Esophagus muscularis mucosa (tissue), 4 donors: ENCODE measurements at places on chromosomes 1 and 21. TPM values are rescaled to one million over a fixed set of nuclear protein-coding genes. Genes with fewer than 3 reads are reported as not detected.

DNA sequence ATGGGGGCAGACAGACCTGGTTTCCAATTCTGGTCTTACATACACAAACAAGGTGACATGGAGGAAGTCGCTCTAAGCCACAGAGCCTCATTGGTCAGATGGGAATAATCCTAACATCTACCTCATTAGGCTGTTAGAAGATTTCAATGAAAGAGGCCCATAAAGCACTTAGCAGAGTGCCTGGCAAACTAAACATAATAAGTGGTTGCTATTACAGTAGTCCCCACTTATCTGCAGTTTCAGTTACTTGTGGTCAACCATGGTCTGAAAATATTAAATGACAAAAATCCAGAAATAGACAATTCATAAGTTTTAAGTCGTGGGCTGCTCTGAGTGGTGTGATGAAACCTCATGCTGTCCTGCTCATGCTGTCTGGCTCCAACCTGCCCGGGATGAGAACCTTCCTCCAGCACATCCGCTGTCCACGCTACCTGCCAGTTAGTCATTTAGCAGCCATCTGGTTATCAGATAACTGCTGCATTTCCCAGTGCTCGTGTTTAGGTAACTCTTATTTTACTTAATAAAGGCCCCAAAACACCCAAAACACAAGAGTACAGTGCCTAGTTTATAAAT, 112.3 kb downstream of the DDX20 start:
- DNase-seq: no peak

DNA sequence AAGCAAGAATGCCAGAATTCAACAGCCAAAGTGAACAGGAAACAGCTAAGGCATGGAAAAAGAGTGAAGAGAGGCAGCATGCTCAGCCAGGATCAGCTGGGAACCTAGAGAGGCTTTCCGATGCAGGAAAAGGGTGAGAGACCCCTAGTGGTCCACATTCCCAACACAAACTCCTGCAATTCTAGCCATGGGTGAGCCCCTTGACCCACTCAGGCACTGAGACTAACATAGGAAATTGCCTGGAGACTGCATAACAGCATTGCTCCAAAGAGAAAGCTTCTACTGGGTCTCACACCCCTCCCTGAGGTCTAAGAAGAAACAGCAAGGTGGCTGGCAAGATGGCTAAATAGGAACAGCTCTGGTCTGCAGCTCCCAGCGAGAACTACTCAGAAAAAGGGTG, 123.2 kb downstream of the LHX8 start:
- DNase-seq: no peak

GRCh38 chr1:150970808-150971582, 3.6 kb downstream of the CERS2 start:
- DNase-seq: no peak

DNA sequence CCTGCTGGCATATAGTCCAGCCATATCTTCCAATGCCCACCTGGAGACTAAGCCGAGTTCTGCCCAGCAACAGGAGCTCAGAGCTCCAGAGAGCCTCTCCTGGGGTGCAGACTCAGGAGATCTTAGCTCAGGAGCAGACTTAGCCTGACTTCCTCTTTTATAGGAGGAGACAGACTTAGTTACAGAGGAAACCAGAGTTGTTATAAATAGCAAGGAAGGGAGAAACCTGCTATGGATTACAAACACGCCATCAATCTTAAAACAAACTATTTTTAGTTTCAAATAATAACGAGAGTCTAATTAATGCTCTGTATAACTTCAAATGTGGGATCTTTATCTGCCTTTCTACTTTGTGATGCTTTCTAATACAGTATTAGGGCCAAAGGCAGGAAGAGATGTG, 3.3 kb upstream of the KIF21B start:
- no peak for DNase-seq

DNA sequence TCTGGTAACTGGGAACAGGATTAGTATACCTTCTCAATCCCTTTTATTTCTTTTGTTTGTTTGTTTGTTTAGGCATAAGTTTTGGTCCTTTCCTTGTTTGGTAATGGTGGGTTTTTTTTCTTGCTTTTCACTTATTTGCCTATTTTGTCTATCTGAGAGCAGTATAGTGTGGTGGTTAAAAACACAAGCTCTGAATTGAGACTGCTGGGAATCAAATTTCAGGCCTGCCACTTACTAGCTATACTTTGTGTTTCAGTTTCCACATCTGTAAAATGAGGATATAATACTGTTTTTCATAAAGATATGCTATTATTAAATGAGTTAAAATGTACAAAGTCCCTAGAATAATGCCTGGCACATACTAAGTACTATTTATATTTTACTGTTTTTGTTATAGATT, 81.6 kb upstream of the IVNS1ABP start:
- no peak for DNase-seq

GRCh38 chr1:52723260-52723659, 3.0 kb upstream of the ZYG11B start:
- DNase-seq: no peak

DNA sequence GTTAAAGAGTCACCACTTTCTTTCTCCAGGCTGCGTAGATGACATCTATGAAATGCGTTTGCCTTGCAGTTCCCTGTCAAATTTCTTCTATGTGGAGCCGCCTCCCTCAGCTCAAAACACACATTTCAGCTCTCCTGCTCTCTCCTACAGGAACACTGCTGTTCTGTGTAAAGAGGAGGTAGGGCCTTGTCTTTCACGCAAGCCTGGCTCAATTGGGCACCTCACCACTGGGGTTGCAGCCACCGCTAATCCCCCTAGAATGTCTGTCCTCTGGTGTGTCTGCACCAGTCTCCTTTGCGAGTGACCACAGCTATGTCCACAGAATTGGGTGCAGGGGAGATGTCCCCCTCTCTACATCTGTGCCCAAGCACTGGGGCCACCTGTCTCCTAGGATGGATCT, 31.8 kb upstream of the CFHR4 start:
- DNase-seq: no peak

DNA sequence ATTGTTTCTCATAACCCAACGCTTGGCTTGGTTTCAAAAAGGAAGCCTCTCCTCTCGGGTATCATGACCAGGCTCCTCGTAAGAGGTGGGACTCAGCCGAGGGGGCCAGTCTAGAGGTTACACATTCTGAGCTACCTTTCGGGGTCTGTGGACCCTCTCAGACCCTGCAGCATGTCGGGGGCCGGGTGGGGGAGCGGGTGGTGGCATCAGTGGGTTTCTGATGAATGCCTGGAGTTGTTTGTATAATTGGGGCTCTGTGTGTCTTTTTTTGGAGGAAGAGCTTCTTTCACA, 229.3 kb downstream of the CAMTA1 start:
- peak; percentile 64 for DNase-seq

DNA sequence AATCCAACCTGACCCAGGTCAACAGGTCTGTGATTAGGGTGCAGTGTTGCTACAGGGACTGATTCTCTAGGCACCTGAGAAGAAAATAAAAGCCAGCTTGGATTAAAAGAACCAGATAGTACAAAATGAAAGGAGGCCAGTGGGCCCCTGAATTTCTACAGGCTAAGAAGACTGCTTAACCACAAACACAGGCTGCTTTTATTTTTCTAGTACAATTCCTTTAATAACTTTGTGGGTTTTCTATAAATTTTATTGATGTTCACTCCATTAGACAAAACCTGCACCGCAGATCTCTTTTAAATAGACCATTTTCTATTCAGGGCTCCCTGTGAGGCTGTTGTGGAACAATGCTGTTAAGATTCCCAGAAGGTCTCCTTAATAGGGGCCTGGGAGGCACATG, 9.7 kb upstream of the PRMT2 start:
- DNase-seq: no peak

- no peak for DNase-seq
Measured at GRCh38 chr21:35201288-35201687, 152.2 kb upstream of the RUNX1 start.

DNA sequence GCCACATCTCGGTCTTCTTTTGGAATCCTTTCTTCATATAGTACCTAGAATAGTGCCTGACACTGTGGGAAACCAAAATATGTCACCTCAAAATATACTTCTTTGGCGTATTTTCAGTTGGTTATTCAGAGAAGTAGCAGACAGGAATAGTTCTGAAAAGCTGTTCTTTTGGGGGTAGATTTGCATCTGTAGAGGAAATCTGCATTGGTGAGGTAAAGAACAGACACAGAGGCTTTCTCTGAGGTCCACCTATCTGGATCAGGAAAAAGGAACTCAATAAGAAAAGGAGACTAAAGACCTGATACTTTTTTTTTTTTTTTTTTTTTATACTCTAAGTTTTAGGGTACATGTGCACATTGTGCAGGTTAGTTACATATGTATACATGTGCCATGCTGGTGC, 23.2 kb downstream of the LEPR start:
- DNase-seq: no peak

GRCh38 chr1:151493042-151493441, 18.1 kb upstream of the CGN start:
- DNase-seq: no peak

GRCh38 chr1:117235863-117236465, 25.2 kb upstream of the VTCN1 start:
- DNase-seq: no peak

- no peak for DNase-seq
Measured at GRCh38 chr21:30707409-30707808, 11.2 kb downstream of the KRTAP21-3 start.

DNA sequence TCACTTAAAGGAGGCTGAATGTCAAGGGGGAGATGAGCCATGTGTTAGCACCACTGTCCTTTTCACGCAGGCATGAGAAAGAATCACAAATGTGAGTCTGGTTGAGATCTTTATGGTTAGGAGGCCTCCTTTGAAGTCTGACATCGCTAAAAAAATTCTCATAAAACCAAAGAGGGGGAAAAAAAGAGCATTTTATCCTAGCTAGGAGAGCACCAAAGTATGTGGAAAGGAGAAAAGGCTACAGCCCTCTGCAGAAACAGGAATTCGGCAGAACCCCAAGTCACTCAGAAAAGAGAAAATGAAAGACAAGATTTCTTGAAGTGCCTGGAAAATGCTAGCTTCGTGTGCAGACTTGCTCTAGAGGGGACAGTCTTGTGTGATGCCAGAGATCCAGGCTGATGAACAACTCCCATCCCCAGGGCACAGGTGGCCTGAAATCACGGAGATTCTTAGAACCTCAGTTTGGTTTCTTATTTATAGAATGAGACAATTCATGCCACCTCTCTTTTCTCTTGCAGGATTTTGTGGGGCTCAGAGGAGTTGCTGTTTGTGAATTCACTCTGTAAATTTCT, 61.5 kb downstream of the RUNX1 start:
- DNase-seq: no peak

DNA sequence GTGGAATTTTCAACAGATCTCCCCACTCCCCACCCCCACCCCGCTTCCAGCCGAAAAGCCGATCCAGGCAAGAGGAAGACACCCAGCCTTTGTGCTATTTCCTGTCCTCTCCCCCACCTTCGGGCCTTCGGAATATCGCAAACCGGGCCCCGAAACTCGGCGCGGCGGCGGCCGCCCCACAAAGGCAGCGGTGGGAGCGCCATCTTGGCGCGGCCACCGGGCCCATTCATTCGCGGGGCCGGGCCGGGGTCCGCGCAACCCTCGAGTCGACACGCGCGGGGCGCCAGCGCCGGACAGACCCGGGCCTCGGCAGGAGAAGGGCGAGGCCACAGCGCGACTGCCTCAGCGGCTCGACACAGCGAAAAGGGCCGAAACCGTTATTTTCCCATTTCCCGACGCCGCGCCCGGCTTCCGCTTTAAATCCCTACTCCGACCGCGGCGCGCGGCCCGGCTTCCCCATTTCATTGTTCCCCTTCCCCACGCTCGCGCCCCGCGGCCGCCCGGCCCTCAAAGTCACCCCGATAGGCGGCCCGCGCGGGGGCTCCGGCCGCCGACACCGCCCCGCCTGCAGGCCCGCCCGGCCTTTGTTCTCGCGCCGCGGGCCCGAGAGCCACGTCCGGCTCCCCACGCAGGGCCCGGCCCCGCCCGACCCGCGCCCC, 911 bp downstream of the GNB1 start:
- no peak for DNase-seq

- no peak for DNase-seq
Measured at GRCh38 chr1:110201157-110201825, 8.8 kb upstream of the KCNC4 start.

GRCh38 chr1:28213315-28213714, 19.5 kb downstream of the DNAJC8 start:
- no peak for DNase-seq

- DNase-seq: no peak
Measured at GRCh38 chr1:213345621-213346020, 294.6 kb downstream of the RPS6KC1 start.

DNA sequence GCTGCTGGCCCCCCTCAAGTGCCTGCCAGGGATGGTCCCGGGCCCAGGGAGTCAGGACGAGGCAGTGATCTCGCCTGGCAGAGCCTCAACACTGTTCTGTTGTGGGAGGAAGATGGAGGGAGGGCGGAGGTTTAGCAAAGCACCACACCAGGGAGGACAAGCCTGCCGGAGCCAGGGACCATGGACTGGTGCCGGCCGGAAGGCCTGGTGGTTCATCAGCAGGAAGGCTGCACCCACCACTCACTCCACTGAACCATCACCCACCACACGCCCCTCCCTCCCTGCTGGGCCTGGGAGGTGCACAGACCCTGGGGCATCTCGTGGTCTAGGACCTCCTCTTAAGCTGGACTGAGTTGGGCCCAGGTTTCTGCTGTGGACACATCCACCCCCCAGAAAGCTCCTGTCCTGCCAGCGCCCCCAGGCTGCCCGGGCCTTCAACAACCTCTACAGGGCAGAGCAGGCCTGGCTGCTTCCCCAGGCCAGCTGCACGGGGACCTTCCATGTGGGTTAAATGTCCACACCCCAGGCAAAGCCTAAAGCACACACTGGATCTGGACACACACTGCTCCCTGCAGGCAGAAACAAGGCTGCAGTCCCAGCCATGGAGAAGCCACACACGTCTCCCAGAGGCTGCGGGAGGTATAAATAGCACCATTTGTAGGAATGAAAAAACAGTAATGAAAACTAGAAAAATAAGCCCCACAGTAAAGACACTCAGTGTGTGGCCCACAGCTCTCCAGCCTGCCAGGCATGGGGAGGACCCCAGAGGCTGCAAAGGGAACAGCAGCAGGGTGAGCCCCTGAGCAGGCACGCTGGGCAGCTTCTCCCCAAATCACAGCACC, 10.4 kb upstream of the TMEM240 start:
- no peak for DNase-seq

GRCh38 chr1:87333692-87334347, 5.1 kb downstream of the LMO4 start:
- no peak for DNase-seq

- no peak for DNase-seq
Measured at GRCh38 chr1:32741413-32742198, 39.0 kb upstream of the SYNC start.

DNA sequence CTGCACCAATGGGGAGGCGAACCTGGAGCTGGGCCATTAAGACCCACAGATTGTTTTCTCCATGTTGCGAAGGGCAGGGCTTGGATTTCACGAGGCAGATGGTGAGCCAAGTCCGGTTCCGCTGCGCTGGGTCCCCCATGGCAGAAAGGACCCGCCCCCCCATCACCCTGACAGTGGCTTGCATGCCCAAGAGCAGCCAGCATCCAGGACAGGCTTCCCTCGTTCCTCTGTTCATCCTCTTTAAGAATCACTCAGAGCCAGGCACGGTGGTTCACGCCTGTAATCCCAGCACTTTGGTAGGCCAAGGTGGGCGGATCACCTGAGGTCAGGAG, 15.8 kb upstream of the NPHP4 start:
- DNase-seq: no peak

The FLAD1 gene
- total RNA-seq: 19.5 TPM

The GPX7 gene
- total RNA-seq: 15.8 TPM

The S100A12 gene
- total RNA-seq: 33.1 TPM

The LCE6A gene
- not detected for total RNA-seq

The SLC1A7 gene
- 0.99 TPM for total RNA-seq

The TINAGL1 gene
- total RNA-seq: 354 TPM

The GABRD gene
- not detected for total RNA-seq

The CSMD2 gene
- 0.75 TPM for total RNA-seq

The IL24 gene
- not detected for total RNA-seq

The ATP1A2 gene
- total RNA-seq: 101 TPM

The SNAPIN gene
- total RNA-seq: 65.9 TPM
